Activated naive CD8-positive, alpha-beta T cell treated with anti-CD3 and anti-CD28 coated beads, Interleukin-2, amount 50 U/mL, for 24 hours (primary cell): ENCODE measurements at places on chromosomes 6 and 20.

DNA sequence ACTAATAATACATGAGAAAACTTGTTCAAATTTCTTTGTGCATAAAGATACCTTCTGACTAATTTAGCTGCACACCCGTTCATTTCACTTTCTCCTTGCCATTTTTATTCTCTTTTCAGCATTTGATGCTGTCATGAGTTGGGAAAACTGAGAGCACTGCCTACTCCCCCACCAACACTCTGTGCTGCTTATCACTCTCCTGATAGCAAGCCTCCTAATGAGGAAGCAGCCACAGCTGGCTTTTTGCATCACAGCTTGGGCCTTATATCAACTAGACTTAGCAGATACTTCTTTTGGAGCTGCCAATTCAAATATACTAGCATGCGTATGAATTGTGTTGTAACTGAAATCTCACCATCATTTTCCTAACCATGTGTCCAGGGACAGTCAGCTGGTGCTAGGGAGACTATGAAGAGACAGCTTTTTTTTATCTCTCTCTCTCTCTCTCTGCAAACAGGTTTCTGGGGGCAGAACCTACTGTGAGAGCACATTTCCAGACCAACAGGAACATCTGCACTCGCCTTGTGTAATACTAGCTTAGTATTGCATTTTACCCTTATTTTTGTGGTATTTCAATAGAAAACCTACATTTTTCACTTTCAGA, 699.0 kb downstream of the KHDRBS2 start:
- no peak for DNase-seq

DNA sequence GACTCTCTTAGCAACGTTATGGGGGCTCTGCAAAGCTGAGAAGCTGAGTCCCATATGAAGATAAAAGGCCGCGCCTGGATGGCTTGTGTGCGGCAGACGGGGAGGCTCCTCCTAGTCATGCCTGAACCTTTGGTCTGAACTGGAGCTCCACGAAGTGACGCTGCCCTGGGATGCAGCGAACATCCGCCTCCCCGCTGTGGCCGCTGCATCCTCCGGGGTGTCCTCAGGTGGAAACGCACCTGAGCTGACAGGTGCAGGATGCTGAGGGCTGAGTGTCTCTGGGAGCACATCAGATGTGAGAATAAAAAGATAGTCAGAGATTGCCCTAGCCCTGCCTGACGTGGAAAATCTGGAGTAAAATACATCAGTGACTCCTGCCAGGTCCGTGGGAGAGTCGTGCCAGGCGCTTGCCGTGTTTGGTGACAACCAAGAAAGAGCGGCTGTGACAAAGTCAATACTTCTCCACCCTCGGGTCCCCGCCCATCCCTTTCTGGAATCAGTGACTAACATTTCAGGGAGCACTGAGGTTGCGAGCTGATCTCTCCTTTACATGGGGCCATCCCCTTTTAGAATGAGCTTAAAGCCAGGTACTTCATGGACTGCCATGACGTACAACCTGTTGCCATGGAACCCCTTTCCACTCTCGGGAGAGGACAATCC, 162.8 kb upstream of the AFDN start:
- DNase-seq, result no peak

GRCh38 chr6:99416892-99417767, 8.0 kb downstream of the PNISR start:
- DNase-seq, result no peak

- no peak for DNase-seq
Measured at GRCh38 chr6:165223101-165223500, 86.3 kb downstream of the C6orf118 start.

DNA sequence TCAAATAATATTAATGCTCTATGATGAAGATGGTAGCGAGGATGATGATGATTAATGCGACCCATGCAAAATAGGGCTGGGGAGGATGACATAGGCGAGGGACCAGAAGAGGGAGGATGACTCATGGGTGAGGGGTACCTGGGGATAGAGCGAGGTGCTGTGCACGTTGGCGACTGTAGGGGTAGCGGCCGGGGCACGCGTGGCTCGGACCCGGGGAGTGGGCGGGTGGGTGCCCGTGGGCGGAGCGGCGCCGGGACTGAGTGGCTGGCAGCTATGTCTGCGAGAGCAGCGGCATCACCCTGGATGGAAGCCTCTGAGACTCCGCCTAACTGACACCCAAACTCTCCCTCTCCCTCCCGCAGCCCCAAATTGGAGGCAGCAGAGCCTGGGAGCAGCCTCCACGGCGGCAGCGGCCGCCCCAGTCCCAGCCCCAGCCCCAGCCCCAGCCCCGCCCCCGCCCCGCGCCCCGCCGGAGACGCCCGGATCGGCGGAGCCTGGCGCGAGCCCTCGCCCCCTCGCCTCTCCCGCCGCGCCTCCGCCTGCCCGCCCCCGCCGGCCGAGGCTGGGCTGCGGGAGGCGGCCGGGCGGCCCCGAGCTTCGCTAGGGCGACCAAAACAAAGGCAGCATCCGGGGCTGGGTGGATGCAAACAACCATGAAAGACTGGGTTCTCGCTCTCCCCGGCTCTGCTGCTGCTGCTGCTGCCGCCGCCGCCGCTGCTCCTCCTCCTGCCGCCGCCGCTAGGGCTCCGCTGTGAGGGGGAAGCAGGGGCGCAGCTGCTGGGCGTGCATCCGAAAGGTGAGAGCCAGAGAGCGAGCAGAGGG, at the start of gene RIMS1:
Gene RIMS1 (plus strand): TSS at position 367 of the 822 bp plus-strand sequence. CDS start 474 bp downstream, outside the sequence.
- DNase-seq, result peak; percentile 2

GRCh38 chr6:167856999-167857660, 30.4 kb downstream of the AFDN start:
- no peak for DNase-seq

GRCh38 chr6:52132292-52132691, 44.9 kb upstream of the PKHD1 start:
- DNase-seq, result no peak

DNA sequence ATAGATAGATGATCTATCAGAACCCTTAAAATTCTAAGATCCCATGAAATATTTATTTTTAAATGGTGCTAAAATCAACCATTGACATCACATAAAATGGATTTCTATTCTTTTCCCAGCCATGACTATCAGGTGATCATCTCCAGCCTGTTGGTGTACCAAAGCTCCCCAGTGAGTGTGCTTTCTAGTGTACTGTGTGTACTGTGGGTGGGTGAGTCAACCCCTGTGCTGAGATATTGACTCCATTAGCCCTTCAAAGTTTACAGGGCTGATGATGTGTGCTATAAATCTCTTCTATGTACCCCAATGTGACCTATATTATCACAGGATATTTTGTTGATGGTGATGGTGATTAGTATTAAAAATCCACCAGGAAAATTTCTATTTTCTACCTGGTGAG, 344.6 kb downstream of the MMUT start:
- no peak for DNase-seq

DNA sequence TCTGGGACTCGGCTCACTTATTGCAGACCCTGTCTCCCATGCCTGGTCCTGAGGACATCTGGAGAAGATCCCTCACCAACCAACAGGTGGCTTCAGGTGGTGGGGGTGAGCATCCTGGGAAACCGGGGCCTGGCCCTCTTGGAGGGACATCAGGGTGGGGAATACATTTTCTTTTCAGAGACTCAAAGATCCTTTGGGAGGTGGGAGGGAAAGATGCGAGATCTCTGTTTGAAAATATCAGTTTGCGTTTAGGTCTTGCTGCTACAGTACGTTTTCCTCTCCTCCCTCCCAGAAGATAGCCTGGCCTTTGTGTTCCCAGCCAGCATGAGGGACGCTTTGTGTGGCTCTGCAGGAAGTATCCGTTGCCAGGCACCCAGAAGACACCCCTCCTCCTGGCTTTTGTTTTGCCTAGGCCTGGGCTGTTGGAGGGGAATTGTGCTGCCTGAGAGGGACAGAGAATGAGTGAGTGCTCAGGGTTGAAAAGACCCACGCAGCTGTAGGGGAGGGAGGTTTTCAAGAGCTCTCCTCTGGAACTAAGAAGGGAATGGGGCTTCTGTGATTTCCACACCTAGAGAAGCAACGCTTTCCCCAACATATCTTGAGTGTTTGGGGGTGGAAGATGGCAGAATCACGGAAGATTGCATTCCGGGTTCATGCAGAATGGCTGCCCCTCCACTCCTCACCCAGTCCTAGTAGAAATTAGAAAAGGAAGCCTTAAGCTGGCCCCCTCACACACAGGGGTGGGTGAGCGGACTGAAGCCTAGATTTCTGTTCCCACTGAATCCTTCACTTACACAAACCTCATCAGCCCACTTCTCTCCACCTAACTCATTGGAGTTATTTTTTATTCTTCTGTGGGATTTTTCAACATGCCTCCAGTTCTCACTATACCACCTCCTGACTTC, 22.0 kb upstream of the SLC2A12 start:
- no peak for DNase-seq

- no peak for DNase-seq
Measured at GRCh38 chr20:61434341-61434781, 182.3 kb downstream of the CDH4 start.

DNA sequence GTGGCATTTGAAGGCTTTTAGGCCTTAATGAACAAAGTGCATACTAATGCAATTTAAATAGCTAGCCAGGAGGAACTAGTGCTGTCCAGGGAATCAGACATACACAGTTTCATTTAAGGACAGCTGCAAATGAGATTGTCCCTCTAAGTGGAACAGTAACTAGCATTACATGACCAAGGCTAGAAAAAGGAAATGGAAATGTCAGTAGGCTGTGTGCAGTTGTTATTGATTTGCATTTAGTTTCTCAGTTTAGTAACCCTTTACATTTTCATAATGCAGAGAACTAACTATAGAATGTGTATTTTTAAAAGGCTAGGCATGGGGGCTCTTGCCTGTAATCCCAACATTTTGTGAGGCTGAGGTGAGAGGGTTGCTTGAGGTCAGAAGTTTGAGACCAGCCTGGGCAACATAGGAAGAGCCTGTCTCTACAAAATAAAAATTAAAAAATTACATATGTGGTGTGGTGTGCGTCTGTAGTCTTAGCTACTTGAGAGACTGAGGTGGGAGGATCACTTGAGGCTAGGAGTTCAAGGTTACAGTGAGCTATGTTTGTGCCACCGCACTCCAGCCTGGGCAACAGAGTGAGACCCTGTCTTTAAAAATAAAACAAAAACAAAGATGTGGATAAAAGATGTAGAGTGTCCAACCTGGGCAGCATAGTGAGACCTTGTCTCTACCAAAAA, 468.0 kb downstream of the UTRN start:
- DNase-seq, result no peak

- DNase-seq, result no peak
Measured at GRCh38 chr6:37160922-37161778, 8.8 kb upstream of the PIM1 start.

GRCh38 chr6:158786645-158787304, 32.4 kb downstream of the EZR start:
- DNase-seq, result no peak

- no peak for DNase-seq
Measured at GRCh38 chr20:56433880-56434255, 21.8 kb downstream of the CASS4 start.

- DNase-seq, result no peak
Measured at GRCh38 chr6:106253731-106254130, 71.8 kb downstream of the ATG5 start.

DNA sequence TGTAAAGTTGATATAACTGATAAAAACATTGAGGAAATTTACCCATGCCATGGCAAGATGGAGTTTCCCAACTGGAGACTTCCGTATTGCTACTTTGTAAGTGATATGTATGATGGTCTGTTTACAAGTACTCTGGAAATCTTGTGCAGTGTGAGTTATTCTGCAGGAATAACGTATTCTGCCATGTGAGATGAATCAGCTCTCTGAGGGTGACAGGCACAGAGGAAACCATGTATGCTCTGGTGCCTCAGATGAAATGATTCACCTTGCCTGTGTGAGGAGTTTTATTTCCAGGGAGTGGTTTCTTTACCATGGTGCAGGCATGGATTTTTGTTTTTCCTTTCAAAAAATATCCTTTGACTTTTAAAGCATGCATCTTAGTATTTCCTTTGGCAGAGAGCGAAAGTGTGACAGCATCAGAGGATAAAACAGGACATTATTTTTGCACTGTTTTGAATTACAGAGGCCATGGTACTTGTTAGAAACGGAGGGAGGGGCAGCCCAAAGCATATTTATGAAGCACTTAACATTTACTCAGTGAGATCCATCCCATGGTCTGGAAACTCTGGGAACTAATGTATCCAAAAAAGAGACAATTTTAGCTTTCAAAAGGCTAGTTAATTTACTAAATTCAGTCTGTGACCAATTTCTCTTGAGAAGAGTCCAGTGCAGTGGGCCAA, 36.0 kb upstream of the MTRF1L start:
- no peak for DNase-seq

GRCh38 chr6:114523508-114523907, 180.7 kb upstream of the HS3ST5 start:
- no peak for DNase-seq

DNA sequence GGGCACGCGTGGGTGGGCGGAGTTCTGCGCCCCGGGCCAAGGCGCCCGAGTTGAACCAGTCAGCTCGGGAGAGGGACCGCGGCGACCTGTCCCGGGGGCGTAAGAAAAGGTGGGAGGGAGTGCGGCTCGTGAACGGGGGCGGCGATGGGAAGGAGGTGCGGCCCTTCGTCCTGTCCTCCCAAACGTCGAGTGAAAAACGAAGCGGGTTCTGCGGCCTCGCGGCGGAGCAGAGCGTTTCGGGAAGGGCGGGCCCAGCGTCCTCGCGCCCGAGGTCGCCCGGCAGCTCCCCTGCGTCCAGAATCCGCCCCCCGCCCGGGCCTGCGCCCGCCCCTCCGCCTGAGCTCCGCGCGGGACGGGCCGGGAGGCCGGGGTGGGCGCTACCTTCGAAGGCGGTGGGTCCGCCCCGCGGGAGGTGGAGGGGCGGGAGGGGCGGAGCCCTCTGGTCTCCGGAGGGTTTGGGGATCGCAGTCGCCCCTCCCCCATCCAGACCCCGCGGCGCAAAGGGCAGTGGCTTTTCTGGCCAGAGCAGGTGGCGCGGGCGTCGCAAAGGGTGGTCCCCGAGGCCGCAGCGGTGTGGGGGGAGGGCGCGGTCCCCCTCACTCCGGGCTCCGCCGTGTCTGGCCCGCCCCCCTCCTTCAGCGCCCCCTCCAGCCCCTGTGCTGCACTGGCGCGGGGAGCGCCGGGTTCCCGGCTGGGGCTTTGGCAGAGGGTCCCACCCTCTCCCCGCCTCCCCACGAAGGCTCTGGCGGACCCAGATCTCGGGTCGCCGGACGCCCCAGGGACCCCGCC, 838 bp downstream of the STMN3 start:
- peak; percentile 44 for DNase-seq

- DNase-seq, result no peak
Measured at GRCh38 chr6:75933387-75933975, 139.0 kb downstream of the IMPG1 start.

- no peak for DNase-seq
Measured at GRCh38 chr6:137588472-137588871, 94.3 kb upstream of the OLIG3 start.
